ENCODE measurements at places on chromosomes 4 and X. TPM values are rescaled to one million over a fixed set of nuclear protein-coding genes. Genes with fewer than 3 reads are reported as not detected.

TCEAL6 gene
- not detected for total RNA-seq

PDLIM3 gene
- 113 TPM for total RNA-seq

ASB5 gene
- total RNA-seq, result not detected

PNMA3 gene
- 0.09 TPM for total RNA-seq

UGT2B10 gene
- total RNA-seq, result not detected

PCDH10 gene
- total RNA-seq, result 0.14 TPM

INPP4B gene
- total RNA-seq, result 20.9 TPM

CETN2 gene
- 25.2 TPM for total RNA-seq

FREM3 gene
- 0.51 TPM for total RNA-seq

BTK gene
- total RNA-seq, result not detected

RPL34 gene
- total RNA-seq, result 777 TPM

AMOT gene
- total RNA-seq, result 2.0 TPM

NKX6-1 gene
- total RNA-seq, result not detected

GPR34 gene
- total RNA-seq, result not detected

POU4F2 gene
- total RNA-seq, result not detected

EIF2S3 gene
- total RNA-seq, result 222 TPM

RNF175 gene
- 0.37 TPM for total RNA-seq

ADGRA3 gene
- total RNA-seq, result 15.2 TPM

P2RY4 gene
- total RNA-seq, result not detected

PLP1 gene
- total RNA-seq, result not detected

All from dermis blood vessel endothelial cell (primary cell).